ENCODE measurements at places on chromosomes 12 and 14.

- no peak for DNase-seq
These were observed 9.8 kb downstream of the ISCA2 start for GRCh38 chr14:74503291-74503937.

DNA sequence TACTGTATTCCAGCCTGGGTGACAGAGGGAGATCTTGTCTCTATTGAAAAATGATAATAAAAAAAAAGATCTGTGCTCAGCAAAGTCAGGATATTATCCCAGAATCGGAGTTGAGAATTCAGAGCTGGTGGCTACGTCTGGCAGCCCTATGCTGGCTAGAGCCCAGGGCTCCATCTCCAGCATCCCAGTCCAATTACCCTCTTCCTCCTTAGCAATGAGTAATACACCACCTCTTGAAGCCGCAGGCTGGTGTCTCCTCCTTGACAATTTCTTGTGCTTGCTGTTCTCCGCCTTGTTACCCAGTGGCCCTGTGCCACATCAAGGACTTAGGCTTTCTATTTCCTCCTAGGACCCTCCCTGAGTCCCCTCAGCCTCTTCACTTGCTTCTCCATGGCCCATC is 38.4 kb upstream of the DDX11 start:
- no peak for DNase-seq

GRCh38 chr12:28088566-28089272 is 101.5 kb upstream of the CCDC91 start:
- no peak for DNase-seq

GRCh38 chr14:60618241-60618640 is 31.0 kb downstream of the SIX1 start:
- no peak for DNase-seq
